CD8-positive, alpha-beta T cell (primary cell): ENCODE measurements at places on chromosomes 12 and 14. TPM values are rescaled to one million over a fixed set of nuclear protein-coding genes. Genes with fewer than 3 reads are reported as not detected.
A peak's percentile ranks its signal among the peaks of the same experiment; 100 is the strongest.

DNA sequence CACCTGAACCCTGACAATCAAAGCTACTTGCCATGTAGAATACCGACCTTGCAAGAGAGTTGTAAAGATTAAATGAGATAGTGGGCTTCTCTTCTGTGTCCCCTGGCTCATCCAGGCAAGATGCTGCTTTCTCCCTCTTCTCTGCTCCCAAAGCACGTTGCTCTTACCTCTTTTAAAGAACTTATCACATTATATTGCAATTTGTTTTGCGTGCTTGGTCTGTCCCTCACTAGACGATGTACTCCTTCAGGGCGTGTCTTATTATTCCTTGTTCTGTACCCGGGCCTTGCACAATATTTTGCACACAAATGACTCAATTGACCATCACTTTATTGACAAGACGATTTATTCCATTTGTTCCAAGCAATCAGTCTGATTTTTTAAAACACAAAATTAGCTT lies 3.3 kb downstream of the DCN start:
- no peak for DNase-seq

DNA sequence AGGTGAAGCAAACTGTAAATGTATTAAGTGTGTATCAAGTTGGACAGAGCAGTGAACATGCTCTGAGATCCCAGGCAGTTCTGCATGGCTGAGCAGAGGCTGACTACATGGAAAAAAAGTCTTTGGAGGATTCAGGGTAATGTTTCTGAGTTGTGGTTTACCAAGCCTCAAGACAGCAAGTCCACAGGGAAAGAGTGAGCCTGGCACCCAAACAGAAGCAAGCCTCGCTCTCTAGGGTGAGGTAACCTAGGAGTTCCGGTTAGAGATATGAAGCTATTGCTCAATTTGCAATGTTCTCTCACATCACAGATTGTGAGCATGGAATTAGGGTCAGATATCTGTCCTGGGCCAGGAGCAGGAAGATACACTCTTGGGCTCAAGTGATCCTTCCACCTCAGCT lies 158.6 kb downstream of the MON2 start:
- no peak for DNase-seq

DNA sequence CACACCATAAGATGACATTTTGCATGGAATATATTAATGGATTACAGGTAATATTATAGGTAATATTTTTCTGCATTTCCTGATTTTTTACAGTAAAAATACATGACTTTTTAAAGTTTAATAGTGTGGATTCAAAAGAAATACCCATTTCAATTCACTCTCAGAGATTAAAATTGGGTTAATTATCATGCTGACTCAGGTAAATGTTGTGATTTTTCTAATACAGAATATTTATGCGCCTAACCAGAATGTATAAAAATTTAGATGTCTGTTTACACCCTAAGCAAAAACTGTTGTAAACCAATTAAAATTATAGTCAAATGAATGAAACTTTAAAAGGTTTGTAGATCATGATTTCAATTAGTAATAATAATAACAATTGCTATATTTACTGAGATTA lies 117.2 kb upstream of the FLRT2 start:
- no peak for DNase-seq

- no peak for DNase-seq
Measured at GRCh38 chr12:65878540-65878939, 54.3 kb downstream of the HMGA2 start.

DNA sequence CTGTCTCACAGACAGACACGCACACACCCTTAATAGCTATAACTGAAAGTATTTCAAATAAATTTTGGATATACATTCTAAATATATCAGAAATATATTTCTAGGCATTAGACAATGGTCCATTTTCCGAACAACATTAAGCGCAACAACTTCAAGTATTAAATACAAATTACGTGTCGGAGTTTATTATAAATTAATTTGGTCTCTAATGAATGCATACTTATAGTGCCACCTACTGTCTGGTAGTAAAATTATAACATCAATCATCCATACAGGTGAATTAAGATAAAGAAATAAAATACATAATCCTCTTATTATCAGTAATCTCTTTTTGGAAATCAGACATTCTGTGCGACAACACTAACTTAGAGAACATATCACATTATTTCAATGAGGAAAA lies 27.2 kb upstream of the CMAS start:
- DNase-seq: no peak

Gene IL26
- not detected for total RNA-seq

Gene PPP4R4
- not detected for total RNA-seq

DNA sequence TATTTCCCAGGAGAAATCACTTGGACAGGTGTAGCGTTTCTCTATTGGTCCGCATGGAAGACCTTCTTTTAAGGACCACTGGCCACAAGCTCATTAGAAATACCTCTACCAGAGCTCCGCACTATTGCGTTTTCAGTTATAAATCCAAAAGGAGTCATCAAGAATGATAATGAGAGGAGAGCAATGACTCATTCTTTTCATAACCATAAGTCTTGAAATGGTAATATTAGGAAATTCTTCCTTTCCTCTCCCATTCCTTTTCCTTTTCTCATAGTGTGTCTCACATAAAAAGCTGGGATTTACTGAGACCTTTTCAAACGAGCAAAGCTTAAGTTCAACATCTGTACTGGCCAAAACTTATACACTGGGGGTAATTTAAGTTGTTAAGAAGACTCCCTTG lies 215.7 kb downstream of the CPNE8 start:
- no peak for DNase-seq

DNA sequence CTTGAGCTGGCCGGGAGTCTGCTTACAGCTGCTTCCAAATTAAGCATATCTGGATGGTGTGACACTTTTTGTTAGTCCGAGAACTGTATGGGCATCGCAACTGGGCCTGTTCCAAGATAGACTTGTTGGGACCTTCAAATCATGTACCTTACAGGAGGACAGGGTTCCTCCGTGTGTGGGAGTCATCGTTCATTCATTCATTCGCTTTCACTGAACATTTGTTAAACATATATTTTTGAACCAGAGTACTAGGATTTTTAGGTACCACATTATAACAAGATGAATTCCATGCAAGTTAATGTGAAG lies 387 bp upstream of the IPO8 start:
- no peak for DNase-seq

Gene AMDHD1
- total RNA-seq: 0.68 TPM

DNA sequence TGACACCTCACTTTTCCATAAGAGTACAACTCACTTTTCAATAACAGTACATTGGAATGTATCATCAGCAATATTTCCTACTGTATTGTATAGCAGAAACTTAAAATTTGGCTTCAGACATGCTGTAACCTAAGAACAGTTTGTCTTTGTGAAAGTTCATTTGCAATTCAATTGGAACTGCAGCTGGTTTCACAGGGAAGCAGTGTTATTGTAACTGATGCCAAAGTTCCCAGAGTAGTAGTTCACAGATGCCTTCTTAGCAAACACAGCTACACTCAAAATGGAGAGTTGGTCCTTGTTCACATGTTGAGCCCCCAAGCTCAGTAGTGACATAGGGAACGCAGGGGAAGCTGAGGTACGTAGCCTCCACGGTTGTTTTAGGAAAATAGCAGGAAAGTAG lies 23.3 kb downstream of the PPP1R36 start:
- DNase-seq: no peak

- DNase-seq: no peak
Measured at GRCh38 chr14:54642801-54643695, 76.1 kb downstream of the SAMD4A start.

DNA sequence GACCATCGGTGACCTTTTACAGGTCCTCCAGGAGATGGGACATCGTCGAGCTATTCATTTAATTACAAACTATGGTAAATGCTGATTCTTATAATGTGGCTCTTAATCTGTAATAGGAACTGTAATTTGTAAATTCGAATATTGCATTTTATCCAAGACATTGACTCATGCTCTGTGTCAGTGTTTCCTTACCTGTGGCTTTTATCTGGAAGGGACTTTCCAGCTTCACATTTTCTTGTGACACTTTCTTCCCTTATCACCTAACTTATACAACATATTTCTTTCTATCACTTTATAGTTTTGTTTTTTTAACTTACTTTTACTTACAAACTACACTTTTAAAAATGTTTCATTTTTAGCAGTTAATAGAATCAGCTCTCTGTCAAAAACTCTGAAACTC lies 14.8 kb downstream of the IRAK3 start:
- DNase-seq: no peak

DNA sequence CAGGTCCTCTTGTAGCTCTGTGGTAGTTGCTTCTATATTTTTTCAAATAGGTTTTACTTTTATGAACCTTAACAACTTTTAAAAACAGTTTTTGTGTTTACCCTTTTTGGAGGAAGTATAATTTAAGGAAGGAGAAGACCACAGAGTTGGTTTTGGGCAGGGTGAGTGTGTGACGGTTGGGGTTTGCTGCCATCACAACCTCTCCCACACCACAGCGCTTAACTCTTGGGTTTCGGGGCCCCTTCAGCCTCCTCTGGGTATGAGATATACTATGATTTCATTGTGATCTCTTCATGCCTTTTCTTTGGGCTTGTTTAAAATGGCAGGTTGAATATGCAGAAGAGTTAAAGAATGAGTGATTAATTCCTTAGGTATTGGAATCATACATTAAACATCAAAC lies 228.7 kb upstream of the CRY1 start:
- DNase-seq: peak; percentile 35

Gene PTPRR
- total RNA-seq: not detected

GRCh38 chr14:97916100-97916499 lies 1118.9 kb downstream of the VRK1 start:
- DNase-seq: no peak

Gene LRP1
- 4.0 TPM for total RNA-seq

Gene PRR4
- not detected for total RNA-seq

DNA sequence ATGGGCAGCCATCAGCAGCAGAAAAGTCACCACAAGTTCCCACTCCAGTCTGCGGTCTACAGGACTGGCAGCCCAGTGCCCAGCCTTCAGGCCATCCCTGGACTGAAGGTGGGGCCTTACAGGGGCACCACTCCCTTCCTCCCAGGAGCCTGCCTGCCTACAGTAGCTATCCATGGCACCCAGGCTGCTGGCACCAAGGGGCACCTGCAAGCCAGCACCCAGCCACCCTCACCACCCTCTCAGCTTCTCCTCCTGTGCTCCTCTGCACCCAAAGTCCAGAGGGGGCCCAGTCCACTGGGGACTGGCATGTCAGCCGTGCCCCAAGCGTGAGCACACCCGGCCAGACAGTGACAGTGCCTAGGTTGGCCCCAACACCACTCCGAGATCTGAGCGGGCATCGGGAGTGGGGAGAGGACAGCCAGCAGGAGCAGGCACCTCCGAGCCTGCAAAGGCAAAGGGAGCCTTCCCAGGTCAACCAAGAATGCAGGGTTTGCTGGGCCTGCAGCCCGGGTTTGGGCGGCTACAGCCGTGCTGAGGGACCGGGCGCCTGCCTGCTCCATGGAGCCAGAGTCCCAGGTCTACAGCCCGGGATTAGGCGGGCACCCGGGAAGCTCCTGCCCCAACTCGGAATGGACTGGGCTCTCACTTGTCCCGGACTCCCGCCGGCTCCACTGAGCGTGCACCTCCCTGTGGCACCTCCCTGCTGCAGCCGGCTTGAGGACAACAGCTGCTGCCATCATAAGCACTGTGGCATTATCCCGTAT lies 8.1 kb upstream of the OR6C65 start:
- DNase-seq: no peak

Gene TPH2
- not detected for total RNA-seq

Gene PFKM
- total RNA-seq: 6.9 TPM

- no peak for DNase-seq
Measured at GRCh38 chr12:29286081-29286790, 94.7 kb downstream of the ERGIC2 start.

Gene CCDC77
- 5.2 TPM for total RNA-seq
